ENCODE measurements at places on chromosomes 4 and X.

GRCh38 chrX:1388651-1389050 is 3.3 kb downstream of the SLC25A6 start:
- no peak for DNase-seq

DNA sequence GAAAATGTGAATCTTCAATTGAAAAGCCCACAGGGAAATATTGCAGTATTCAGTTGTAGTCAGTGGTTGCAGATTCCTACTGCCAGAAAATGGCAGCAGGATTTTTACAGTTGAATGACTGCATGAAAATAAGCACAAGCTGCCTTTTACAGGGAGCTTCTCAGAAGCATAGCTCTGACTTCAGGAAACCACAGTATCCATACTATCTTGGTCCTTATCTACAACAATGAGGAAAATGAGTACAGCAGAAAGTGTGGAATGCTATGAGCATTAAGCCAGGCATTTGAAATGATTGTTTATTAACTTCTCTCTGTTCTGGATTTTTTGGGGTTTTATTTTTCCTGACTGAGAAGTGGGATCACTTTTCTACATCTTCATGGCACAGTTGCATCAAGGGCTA is 34.6 kb upstream of the PRRG1 start:
- no peak for DNase-seq

DNA sequence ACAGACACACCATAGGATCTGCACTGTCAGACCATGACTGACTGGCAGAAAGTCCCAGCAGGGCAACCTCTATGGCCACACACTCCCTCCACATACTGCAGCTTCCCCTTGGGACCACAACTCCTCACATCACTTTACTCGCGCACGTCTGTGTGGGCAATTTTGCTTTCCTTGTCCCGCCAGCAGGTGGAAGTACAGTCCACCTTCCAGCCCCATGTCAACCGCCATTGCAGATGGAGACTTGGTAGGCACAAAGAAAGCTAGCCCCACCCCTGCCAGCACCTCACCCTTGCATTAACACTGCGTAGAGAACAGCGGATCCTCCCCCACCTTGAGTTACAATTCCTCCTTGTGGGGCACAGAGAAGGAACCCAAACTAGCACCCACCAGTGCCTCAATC is 74.4 kb upstream of the NAP1L2 start:
- DNase-seq, result no peak

- peak; percentile 18 for DNase-seq
Observed at GRCh38 chr4:52883707-52884669, 21.9 kb downstream of the RASL11B start.

DNA sequence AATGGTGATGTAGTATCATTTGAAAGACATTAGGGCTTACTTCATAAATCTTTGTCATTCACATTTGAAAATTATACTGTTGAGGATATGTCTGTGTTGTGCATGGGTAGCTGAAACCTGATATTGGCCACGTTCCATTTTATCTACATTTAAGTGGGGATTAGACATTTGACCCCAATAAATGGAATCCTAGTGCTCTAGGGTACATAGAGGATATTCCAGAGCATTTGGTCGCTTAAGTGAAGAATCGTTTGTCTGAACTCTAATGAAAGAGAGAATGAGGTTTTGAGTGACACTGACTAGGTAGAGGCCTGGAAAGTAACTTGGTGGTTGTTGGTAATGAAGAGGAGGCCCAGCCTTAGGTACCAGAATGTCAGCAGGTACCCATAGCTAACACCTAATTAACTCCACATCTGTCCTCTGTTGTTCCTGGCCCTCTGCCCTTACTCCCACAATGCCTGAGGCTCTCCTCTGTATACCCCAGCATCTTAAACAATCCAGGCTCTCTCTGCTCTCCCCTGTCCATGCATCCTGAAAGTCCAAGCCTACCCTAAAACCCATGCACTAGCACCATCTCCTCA is 299.5 kb upstream of the KLF3 start:
- DNase-seq, result no peak

DNA sequence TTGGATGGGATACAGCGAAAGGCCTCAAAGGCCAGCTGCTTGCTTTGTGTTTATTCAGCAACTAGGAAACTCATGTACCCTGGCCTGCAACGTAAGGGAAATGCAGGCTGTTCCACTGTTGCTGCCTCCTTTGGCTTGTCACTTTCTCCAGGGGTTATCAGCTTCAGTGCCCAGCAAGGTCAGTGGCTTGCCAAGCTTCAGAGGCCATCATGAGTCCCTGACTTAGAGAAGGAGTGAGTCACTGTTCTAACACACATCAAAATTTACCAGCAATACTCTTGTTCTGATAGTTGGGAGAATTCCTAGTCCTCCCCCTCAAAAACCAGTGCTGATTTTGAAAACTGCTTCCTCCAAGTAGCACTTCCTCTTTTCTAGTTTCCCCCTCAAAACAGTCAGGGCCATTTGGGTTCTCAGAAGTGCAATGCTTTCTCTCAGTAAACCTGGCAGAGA is 250.8 kb downstream of the ARHGAP24 start:
- DNase-seq, result peak; percentile 93

- DNase-seq, result no peak
Observed at GRCh38 chrX:136147976-136148375, 643 bp downstream of the FHL1 start.

Measured in inflammatory macrophage treated with lipopolysaccharide for 4 hours (primary cell).